ENCODE measurements at places on chromosomes 2 and 18. TPM values are rescaled to one million over a fixed set of nuclear protein-coding genes. Genes with fewer than 3 reads are reported as not detected.

Gene RNF152
- 73.9 TPM for total RNA-seq

Gene TFPI
- total RNA-seq, result 52.9 TPM

- no peak for DNase-seq
Observed at GRCh38 chr2:105629634-105630033, 115.1 kb upstream of the NCK2 start.

DNA sequence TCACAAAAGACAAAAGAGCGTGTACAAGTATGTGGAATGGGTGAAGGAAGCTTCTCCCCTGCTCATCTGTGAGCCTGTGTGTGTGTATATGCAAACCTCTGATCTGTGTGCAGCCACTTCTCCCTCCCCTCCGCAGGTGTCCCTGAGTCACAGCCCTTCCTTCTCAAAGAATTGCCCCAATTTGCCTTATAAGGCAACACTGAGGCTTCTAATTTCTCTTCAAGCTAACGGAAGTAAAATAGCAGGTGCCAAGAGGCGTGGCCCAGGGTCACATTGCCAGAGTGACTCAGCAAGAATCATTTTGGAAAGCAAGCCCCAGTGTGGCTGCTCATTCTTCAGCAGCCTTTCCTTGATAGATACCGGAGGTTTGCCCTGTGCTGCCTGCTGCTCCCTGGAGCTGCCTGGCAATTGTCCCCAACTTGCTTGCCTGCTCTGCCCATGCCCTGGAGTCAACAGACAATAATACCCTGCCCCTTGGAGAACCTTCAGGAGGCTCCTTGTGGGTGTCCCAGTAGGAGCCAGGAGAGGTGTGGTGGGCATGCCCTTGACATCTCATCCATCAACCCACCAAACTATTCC, 37.3 kb upstream of the BMP10 start:
- DNase-seq, result peak; percentile 94

DNA sequence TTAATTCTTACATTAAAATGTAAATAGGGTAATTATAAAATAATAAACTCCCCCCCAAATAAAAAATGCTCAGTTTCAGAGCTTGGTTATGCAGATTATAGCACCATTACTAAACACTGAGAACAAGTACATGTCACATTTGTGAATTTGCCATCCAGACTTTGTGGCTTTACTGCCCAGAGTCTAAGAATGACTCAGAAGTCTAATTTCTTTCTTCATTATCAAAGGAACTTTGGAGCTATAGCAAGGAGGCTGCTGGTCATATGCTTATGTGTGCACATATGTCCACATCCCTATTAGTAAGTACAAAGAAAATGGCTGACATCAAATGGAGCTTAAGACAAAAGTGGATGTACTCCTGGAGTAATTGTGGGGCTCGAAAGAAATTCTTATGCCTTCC, 248.5 kb upstream of the SESTD1 start:
- DNase-seq, result no peak

DNA sequence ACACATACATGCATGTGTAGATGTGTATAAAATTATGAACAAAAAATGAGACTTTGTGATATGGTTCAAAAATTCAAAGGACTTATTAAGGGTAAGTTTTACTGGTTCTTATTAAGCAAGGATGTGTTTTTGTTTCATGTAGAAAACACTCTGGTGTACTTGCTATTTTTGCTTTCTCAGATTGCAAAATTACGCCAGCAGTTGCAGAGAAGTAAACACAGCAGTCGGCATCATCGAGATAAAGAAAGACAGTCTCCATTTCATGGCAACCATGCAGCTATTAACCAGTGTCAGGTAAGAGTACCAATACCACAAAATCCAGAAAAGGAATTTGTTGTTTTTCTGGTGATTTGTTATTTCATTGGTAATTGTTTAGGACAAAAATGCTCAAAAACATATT, 91.3 kb downstream of the FAM117B start:
- no peak for DNase-seq

GRCh38 chr2:68537011-68537410, 69.6 kb downstream of the APLF start:
- no peak for DNase-seq

GRCh38 chr2:28395334-28396061, 2.8 kb downstream of the FOSL2 start:
- peak; percentile 59 for DNase-seq

DNA sequence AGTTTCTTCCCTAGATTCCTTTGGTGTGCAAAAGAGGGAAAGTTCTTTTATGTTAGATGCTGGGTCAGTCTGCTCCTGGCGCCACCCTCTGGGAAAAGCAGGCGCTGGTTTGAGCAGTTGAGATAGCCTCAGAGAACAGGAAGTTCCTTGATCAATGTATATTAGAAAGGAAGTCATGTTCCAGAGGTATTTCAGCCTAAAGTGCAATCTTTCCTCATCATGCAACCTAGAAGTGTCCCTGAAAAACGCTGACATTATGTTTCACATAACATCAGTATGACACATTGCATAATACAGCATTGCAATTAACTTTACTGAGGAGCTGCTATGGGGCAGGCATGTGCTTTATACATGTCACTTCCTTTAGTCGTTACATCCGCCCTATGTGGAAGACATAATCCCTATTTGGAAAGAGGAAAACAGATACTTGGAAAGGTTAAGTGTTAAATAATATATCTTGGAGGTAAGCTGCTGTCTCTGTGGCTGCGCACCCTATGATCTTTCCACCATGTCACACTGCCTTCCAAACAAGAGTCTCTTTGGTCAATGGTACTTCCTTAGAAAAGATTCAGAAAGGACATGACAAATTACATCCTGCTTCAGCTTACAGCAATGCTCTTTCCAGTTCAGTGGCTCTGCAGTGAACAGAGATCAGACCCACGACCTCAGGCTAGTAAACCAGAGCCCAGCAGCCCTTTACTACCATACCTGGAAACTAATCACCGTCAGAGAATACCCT, 369.7 kb downstream of the RAD51AP2 start:
- no peak for DNase-seq

GRCh38 chr18:40168026-40168425, 1787.0 kb upstream of the PIK3C3 start:
- DNase-seq, result no peak

GRCh38 chr2:31318361-31319336, 84.7 kb downstream of the EHD3 start:
- peak; percentile 67 for DNase-seq

- DNase-seq, result no peak
Observed at GRCh38 chr2:232567721-232568120, 17.2 kb downstream of the EIF4E2 start.
